IMR-90 (cell line): ENCODE measurements at places on chromosomes 13 and 19. TPM values are rescaled to one million over a fixed set of nuclear protein-coding genes. Genes with fewer than 3 reads are reported as not detected.

The ATP4B gene
- total RNA-seq = not detected in 2 replicates

The FPR3 gene
- not detected in 2 replicates for total RNA-seq

The CASP14 gene
- total RNA-seq = not detected in 2 replicates

GRCh38 chr19:16417660-16418596 lies 53.8 kb downstream of the EPS15L1 start:
- no peak overlapping the region for H3K27ac ChIP-seq
- peaks cover 59% of the 10 kb centered on the region for H3K36me3 ChIP-seq
- H3K27me3 ChIP-seq = no peaks in the 10 kb centered on the region
- H3K4me1 ChIP-seq = 0 out of 2 replicates have a peak, but pooled peaks cover 1% of the 10 kb centered on the region

DNA sequence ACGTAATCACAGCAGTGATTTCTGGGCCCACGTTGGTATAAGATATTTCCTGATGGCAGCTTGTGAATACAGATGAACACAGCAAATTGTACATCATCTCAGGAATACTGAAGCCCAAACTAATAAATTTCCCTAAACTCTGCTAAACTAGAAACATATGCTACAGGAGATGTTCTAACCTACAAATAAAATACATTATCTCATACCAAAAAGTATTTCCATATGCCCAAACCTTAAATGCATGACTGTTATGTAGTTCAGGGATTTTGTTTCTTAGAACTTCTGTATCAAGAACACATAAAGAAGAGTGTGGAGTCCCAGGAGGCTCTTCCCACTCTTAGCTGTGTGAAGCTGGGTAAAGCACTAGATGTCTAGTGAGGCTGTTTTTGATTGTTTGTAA lies 138.4 kb downstream of the RFC3 start:
- H3K36me3 ChIP-seq = no peaks in the 10 kb centered on the region
- no peaks in the 10 kb centered on the region for H3K4me1 ChIP-seq
- no peak overlapping the region for H3K4me3 ChIP-seq
- no peak for DNase-seq
- no peaks in the 10 kb centered on the region for H3K27me3 ChIP-seq

- peak; percentile 98 for DNase-seq
- H3K36me3 ChIP-seq = 0 out of 2 replicates have a peak, but pooled peaks cover 1% of the 10 kb centered on the region
- peak overlapping the region; percentile 78 for H3K27ac ChIP-seq
- no peaks in the 10 kb centered on the region for H3K27me3 ChIP-seq
These were observed 5.0 kb downstream of the PPP1R37 start for GRCh38 chr19:45097776-45098520.

- H3K4me1 ChIP-seq = no peaks in the 10 kb centered on the region
- no peaks in the 10 kb centered on the region; the same call in 1 of the 2 replicates for H3K36me3 ChIP-seq
- no peak overlapping the region for H3K4me3 ChIP-seq
- no peak for DNase-seq
- H3K27ac ChIP-seq = no peak overlapping the region
These were observed 38.7 kb downstream of the KLF2 start for GRCh38 chr19:16363133-16363851.

DNA sequence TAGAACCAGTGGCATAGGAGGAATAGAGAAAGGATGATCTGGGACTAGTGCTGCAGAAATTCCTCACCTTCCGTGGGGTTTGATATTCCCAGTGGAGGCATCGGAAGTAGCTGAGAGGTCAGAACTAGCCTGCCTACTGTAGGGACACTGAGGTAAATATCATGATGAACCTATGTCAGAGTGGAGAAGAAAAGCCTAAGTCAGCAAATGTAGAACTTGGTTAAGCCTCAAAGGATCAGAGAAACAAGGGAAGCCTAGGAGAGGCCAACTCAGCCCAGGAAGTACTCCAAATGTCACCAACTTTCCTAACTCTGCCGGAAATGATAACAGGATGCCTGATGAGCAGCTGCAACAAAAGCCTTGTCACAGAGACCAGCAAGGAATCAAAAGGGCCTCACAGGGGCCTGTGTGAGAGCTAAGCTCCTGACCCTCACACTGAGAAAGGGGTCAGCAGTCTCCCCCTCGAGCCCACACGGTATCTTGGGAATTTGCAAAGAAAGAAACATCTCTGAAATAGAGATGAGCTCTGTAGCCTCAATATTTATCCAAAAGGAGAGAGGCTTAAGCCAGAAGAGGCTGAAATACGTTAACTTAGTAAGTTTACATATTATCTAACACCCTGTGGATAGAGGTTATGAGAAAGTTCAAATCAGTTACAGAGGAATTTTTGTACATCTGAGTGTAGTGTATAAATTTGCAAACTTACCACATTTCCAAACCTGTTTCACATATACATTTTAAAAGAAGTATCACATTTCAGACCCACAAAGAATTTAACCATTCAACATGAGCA lies 1064.3 kb downstream of the DIAPH3 start:
- H3K27ac ChIP-seq = no peak overlapping the region
- DNase-seq = peak; percentile 69
- peaks cover 5% of the 10 kb centered on the region for H3K27me3 ChIP-seq
- no peaks in the 10 kb centered on the region for H3K36me3 ChIP-seq

DNA sequence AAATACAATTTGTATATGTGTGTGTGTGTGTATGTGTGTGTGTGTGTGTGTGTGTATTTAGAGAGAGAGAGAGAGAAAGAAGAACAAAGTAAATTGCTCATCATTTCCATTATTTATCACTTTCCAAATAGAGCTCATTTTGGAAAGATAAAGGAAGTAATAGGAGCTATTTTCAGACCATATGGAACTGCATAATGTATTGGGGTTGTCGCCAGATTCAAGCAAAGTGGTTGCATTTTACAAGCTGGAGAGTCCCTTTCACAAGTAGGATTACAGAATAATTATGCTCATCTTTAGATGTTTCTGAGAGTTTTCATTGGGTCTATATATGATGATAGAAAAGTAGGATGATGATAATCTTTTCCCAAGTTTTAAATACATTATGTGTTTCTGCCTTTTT lies 842.7 kb upstream of the SLC10A2 start:
- H3K27me3 ChIP-seq = no peaks in the 10 kb centered on the region
- H3K4me1 ChIP-seq = no peaks in the 10 kb centered on the region
- no peak overlapping the region for H3K4me3 ChIP-seq
- DNase-seq = no peak
- no peaks in the 10 kb centered on the region for H3K36me3 ChIP-seq
